DMS53 (cell line): ENCODE measurements at places on chromosomes 6 and 20.
A peak's percentile ranks its signal among the peaks of the same experiment; 100 is the strongest.

- no peak for DNase-seq
Measured at GRCh38 chr20:44001667-44002596, 87.3 kb downstream of the TOX2 start.

DNA sequence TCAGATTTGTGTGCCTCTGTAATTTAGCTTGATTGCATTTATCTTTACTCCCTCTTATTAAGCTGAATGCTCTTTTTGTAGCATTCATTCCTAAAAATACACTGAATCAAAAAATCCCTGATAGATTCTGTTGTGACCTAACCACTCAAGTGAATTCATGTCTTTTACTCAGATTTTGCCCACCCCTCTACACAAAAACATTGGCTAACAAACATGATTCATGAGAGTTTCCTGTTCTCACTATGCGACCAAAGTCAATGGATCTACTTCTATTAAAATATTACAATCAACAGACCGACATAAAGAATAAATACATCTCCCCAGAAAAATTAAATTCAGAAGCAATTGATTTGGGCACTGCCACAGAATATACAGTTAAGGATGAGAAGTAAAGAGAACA is 99.5 kb upstream of the THEMIS start:
- DNase-seq: no peak

DNA sequence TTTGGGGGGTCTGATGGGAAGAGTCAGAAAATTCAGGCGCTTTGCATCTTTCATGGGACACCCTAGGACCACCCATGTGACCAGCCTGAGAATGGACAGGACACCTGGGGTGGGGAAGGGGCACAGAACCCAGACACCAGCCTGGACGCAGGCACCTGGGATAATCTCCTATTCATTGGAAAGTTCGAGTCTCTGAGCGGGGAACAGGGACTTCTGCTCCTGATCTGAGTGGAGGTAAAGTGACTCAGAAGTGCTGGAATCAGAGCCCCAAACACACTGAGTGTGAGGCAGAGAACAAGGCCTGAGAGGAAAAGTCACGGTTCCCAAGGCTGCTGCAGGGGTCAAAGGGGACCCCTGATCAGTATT is 1.4 kb downstream of the HLA-B start:
- no peak for DNase-seq

DNA sequence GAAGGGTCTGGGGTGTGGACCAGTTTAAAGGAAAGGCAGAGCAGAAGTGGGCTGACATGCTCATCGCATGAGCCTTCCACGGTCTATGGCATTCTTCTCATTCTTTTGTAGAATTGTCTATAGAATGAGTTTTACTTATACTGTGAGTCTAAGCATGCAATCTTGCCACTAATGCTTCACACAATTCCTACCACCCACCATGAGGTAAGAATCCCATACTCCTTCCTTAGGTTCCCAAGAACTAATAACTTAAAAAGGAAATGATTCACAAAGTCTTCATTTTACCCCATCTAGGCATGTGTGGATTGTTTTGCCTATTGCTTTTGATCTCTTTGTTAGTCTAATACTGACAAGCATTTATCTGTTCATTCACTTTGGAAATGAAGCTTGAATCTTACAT is 195.2 kb downstream of the LY86 start:
- DNase-seq: no peak

DNA sequence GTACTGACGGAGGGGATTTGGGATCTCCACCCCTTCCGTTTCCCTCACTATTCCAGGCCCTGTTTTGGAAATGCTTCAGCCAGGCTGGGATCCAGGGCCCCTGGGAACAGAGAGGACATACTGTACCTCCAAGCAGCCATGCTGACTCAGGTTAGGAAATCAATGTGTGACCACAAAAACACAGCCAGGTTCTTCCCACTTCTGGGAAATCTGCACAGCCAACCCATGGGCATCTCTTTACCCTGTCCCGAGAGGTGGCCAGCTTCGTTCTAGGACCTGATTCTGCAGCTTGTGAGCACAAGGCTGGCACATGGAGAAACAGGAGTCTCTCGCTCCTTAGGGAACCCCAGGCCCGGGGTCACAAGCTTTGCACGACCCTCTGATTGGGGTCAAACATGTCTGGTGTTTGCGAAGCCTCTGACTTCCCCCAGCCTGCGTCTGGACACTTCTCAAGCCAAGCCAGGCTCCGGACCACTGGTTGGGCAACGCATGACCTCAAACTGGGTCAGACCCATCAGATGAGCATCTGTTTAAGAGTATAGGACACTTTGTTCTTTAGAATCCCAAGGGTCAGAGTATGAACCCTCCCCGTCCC is 8.3 kb upstream of the TTPAL start:
- DNase-seq: no peak

- DNase-seq: peak; percentile 55
Measured at GRCh38 chr6:5401845-5402738, 140.8 kb downstream of the FARS2 start.
